ENCODE measurements at places on chromosomes 5 and 9.

- DNase-seq = no peak
Observed at GRCh38 chr5:149860801-149861322, 83.7 kb downstream of the PDE6A start.

DNA sequence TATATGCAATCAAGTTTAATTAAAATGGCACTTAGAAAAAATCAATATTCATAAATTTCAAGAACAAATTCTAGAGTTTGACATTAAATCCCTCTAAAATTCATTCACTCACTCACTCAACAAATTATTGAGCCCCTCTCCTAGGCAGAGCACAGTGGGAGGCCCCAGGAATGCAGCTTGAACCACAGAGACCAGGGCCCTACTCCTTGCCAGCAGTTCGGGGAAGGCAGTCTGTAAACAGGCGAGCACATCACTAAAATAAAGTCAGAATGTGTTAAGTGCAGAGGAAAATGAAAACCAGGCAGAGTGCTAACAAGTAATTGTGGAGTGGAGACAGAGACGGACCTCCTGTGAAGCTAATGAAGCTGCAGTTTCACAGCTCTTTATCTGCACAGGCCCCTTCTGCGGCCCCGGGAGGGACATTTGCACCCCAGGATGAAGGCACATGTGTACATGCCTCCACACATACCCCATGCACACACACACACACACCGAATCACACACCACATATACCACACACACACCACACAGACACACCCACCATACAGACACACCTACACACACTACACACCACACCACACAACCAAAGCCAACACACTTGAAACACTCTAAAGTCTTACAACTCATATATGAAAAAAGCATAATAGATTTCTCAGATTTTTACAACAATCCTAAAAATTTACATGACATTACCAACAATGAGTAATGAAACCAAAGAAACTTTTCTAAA lies 40.5 kb downstream of the BHMT start:
- DNase-seq = no peak

DNA sequence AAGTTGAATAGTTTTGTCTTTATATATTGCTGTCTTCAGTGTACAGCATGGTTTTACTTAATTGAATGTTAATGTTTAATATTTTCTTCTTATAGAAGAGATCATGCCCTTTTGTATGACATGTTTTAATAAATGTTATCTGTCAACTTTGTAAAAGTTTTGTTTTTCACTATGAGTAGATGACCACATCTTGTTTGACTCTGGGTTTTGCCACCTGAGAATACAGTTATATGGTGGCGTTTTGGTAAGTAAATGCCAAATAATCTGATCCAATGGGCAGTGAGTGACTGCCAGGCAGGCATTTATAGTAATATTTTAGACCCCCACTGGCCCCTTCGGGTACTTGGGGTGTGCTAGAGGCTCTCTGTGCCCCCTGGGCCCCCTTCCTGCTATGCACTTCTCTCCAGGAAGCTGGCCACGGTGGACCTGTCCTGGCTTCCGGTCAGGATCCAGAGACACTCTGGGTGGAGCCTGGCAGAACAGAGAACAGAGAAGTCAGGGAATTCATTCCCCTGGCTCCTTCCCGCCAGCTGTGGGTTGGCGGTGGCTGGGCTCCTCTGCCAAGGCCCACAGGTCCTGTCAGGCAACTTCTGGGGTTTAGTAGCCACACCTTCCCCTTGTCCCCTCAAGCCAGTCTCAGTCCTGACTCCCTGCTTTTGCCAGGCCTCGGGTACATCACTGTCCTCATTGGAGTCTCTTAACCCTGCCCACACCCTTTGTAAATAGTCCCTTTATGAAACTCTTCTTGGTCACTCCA lies 22.2 kb upstream of the ZBTB34 start:
- DNase-seq = no peak

DNA sequence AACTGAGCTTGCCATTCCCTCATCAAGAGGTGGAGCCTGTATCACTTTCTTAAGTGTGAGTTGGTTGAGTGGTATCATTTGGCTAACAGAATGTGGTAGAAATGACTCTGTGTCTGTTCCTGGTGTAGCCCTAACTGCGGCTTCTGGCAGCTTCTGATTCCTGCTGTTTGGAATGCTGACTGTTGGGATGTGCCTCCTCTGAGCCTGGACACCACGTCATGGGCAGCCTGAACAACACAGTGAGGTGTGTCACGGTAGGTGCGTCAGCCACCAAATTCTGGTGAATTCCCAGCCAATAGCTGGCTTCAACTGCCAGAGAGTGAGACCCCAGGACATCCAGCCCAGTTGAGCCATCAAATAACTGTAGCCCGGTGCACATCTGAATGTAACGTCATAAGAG lies 6.1 kb upstream of the C9orf152 start:
- no peak for DNase-seq

- DNase-seq = no peak
Observed at GRCh38 chr5:178505639-178506407, 84.4 kb downstream of the COL23A1 start.

DNA sequence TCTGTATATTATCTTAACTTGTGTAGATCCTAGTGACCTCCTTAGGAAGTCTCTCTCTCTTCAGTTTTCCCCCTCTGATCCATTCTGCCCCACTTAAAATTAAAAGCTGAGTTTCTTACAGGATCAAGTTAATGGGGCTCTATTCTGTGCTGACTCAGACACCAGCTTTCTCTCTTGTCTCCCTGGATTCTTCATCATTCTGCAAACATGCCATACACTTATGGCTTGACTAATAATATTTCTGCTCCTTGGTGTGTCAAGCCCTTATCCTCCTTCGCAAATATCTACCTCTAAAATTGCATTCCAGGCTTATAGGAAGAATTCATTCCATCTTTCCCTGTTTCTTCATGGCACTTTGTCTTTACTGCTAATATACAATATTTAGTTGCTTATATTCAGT lies 18.1 kb downstream of the LRRC70 start:
- no peak for DNase-seq

DNA sequence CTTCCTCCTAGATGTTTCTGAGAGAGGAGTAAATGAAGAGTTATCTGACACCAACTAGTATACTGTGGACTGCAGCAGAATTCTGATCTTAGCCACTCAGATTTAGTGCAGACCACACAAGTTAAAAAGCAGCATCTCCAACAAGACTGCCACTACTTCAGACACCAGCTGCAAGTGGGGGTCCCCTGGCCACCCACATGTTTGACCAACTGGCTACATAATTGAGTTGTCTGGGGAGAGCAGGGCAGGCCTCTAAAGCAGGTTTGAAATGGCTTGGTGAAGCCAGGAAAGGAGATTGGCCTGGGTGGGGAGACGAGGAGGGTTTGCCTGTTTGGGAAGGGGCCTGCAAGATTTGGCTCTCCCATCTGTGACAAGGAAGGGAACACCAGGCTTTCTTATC lies 40.5 kb upstream of the FAM81B start:
- no peak for DNase-seq

GRCh38 chr5:173714551-173715428 lies 98.3 kb upstream of the BOD1 start:
- DNase-seq = no peak

DNA sequence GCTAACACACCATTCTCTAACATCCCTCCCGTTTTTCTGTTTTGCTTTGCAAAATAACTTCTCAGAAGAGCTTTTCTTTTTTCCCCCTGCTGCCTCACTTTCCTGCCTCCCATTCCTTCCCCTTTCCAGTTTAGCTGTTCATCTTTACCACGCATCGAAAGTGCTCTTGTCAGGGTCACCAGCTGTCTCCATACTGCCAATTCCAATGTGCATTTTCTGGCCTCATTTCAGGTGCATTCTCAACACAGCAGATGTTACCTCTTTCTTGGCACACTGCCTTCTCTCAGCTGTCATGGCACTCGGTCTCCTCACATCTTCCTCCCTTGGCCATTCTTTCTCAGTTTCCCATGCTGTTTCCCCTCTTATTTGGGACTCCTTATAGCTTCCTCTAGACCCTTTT lies 9.5 kb downstream of the ARSK start:
- DNase-seq = no peak

DNA sequence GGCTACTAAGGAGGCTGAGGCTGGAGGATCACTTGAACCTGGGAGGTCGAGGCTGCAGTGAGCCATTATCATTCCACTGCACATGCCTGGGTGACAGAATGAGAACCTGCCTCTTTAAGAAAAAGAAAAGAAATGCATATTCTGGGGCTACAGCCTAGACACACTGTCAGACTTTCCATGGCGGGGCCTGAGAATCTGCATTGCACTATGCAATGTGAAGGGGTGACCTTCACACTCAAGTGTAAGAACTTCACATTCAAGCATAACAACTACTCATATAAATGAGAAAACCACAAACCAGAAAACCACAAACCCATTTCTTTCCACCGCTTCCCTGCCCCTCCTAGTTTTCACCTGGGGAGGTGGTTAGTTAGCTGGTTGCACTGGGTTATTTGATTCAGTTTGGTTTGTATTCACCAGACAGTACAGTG lies 18.0 kb upstream of the FBP2 start:
- DNase-seq = no peak

- no peak for DNase-seq
Observed at GRCh38 chr9:17614903-17615302, 36.0 kb downstream of the SH3GL2 start.

DNA sequence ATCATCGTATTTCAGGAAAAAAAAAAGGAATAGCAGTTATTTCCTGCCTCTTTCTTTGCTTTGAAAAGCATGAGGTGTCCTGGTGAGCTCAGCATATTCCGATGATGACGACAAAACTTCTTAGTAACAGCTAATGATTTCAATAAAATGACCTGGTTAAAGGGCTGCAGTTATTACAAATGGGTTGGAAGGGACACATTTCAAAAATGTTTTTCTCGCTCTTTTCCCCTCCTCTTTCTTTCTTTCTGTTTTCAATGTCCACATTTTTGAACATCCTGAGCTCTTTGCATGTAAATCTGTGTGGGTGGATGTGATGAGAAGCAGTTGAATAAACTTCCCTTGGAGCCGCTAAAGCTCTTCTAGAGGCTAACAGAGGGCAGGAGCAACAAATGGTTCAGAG lies 186.8 kb upstream of the SLC27A6 start:
- no peak for DNase-seq

DNA sequence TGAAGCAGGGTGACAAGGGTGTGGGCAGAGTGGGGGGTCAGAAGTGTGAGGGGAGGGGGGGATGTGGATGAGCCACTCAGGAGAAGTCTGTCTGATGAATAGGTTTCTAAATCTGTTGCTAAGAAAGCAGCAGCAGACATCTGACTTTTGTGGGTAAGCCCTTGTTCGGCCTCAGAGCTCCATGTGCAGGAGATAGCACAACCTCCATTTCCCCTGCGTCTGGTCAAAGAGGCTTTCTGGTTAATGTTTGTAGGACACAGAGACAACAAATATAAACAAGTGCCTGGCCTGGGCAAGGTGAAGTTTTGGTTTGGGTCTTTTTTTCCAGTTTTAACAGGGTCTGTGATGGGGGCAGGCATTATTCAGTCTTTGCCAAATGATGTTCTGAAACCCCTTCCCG lies 57.0 kb upstream of the GNE start:
- DNase-seq = no peak

Measured in CD4-positive, alpha-beta T cell treated with Interferon gamma for 1 hour (primary cell).